ENCODE measurements at places on chromosomes 6 and 20.

DNA sequence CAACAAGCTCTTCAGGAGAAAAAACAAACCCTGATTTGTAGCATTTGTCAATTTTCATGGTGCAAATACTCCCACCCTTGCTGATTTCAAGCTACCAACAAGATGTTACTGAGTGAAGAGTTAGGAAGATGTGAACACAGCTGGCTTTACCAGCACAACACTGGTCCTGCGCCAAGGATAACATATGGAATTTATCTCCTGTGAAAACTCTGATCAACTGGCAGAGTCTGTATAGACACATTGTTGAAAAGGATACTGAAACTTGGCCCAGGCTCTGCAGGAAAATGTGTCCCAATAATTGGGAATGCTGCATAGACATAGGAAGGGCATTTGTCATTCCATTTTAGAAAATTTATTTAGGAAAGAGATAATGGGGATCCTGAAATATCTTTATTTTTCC, 29.0 kb downstream of the OTOR start:
- no peak for DNase-seq

- no peak for DNase-seq
Observed at GRCh38 chr6:32819729-32820128, 2.9 kb upstream of the HLA-DOB start.

DNA sequence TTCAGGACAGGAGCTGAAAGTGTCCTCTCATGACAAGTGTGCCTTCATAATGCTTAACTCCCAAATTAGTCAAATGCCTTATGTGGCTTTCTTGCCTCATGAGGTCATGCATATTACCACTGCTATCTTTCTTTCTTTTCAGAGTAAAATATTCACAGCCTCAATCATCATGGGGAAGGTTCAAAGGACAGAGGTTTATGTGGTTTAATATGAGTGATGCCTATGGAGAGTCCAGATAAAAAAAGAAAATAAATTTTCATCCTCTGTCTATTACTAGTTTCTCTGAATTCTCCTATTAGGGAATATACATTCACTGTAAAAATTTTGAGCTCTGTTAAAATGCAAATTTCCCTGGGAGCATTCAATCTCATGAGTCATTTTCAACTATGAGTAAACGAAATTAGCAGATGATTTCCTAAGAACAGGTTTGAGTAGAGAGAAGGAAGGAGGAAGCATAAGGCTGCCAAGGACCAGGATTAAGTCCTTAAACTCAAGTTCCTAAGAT, 396.9 kb upstream of the ADGRB3 start:
- no peak for DNase-seq

DNA sequence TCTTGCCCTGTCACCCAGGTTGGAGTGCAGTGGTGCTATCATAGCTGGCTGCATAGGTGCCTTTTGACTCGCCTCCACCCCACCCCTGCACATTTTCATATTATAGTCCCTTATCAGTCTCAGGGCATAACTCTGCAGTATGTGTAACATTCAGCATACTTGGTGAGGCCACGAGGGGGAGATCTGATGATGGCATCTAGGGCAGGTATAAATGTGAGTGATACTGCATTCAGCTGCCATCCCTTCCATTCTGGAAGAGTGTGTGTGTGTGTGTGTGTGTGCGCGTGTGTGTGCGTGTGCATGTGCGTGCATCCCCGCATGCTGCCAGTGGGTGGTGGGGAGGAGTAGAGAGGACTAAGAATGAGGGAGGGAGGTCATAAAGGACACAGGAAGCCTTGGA, 81.4 kb downstream of the JARID2 start:
- peak; percentile 63 for DNase-seq

- no peak for DNase-seq
Observed at GRCh38 chr6:87738000-87738399, 36.0 kb upstream of the AKIRIN2 start.

DNA sequence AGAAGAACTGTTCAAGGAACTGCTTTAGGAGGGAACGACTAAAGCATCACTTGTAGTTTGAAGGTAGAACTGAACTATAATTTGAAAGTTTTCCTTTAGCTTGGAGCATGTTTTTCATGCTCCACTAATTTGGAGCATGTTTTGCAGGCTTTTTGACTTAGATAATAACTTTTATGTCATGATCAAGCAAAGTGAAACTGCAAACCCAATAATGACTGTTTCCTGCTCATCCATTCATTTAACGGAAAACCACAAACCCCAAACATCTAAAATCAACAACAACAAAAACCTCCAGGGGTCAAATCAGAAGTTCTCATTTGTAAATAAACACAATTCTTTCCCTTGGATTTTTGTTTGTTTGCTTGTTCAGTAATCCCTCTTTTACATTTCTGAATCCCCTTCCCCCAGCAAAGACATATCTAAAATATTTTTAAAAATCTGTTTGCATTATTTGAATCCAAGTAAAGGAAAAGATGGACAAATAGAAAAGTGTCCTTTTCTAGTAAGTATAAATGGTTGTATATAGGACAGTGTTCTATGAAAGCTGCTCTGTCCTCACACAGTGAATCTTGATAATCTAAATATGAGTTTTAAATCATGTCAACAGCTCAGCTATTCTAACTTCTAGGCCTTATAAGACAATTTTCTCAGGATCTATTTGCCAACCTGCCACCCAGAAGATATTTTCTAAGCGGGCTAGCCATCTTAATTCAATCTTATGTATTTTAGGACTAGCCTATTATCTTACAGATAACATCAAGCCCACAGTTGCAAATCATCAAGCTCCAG, 2.6 kb downstream of the SIM1 start:
- DNase-seq = no peak

DNA sequence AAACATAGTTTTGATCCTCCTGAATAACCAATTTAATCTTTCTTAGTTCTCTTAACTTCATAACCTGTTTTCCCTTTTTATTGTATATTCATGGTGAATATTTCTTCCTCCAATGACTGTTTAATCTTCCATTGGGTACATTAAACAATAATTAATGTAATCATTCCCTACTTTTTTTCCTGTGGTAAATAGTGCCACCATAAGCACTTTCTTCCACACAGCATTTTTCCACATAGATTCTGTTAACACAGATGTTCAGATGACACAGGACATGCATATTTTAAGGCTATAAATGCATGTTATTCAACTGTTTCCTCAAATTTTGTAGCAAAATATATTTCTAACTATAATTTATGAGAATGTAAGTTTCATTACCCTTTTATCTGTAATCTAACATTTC, 61.9 kb downstream of the CYP39A1 start:
- no peak for DNase-seq

GRCh38 chr6:137589067-137589848, 95.1 kb upstream of the OLIG3 start:
- peak; percentile 56 for DNase-seq

- DNase-seq = no peak
Observed at GRCh38 chr20:10857352-10858070, 183.7 kb upstream of the JAG1 start.

GRCh38 chr20:39210341-39211036, 248.3 kb downstream of the DHX35 start:
- DNase-seq = no peak

- DNase-seq = no peak
Observed at GRCh38 chr6:45522486-45522885, 144.8 kb upstream of the SUPT3H start.

DNA sequence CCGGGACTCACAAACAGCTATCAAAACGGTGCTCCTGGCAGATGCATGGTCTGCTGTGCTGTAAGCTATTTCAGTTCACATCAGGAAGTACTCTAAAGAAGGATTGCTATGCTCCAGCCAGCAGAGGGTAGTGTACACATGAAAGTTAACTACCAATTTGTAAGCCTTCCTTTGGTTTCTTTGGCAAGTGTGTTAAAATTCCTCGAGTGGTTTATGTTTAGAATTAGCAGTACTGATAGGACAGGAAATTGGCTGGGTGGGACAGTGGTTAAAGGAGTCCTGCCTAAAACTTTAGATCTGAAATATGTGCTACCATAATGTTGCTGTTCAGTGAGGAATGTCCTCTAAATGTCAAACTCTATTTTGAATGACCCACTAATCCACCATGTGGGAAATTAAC, 47.4 kb downstream of the TRMT11 start:
- no peak for DNase-seq

GRCh38 chr6:15839969-15840541, 177.2 kb upstream of the DTNBP1 start:
- no peak for DNase-seq

DNA sequence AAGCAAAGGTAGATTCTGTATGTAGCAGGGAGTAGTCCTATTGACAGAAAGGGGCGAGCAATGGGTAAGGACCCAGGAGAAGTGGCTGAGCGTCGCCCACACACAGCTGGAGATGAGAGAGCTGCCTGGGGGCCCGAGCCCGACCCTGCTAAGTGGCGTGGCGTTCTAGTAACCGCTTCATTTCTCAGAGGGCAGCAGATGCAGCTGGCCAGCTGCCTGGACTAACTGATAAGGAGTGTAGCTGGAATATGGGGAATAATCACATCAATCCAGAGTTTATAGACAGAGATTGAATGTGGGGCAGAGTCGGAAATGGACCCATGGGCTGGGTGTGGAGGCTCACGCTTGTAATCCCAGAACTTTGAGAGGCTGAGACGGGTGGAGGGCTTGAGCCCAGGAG, 64.4 kb downstream of the EZR start:
- DNase-seq = no peak

- no peak for DNase-seq
Observed at GRCh38 chr6:88704980-88705379, 258.4 kb downstream of the RNGTT start.

- DNase-seq = no peak
Observed at GRCh38 chr20:45016089-45016671, 49.9 kb downstream of the STK4 start.

- DNase-seq = no peak
Observed at GRCh38 chr6:35411066-35411465, 41.1 kb upstream of the FANCE start.

All from activated T-cell treated with anti-CD3 and anti-CD28 coated beads, Interleukin-2, amount 50 U/mL, for 72 hours (primary cell).